ENCODE measurements at places on chromosomes 6 and 20.

DNA sequence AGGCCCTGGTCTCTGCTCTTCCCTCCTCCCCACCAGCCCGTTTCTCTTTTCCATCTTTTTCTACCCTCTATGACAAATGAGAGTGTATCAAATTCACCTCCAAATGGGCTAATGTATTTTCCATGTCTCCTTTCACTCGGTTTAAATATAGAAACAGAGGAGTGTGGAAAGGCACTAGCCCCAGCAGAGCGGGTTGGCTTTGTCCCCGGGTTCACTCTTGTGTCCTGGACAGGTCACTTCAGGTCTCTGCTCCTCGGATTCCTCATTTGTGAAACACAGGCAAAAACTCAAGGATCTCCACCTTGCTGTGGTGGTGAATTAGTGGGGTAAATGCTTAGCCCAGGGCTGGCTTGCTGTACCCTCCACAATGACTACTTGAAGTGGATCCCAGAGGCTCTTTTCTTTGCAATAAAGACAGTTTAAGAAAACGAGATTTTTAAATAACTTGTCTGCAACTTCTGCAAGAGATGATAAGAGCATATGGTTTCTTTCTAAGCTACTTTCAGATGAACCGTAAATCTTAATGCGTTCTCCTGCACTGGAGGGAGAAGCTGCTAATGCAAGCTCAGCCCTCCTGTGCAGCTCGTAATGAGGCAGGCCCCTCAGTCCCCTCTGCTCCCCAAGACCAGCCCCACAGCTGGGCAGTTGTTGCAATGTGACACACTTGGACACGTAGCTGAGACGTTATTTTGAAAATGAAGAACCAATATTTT, 292.9 kb downstream of the THBS2 start:
- DNase-seq, result no peak

GRCh38 chr6:52098721-52099120, 11.3 kb upstream of the PKHD1 start:
- DNase-seq, result no peak

- DNase-seq, result no peak
These were observed 27.3 kb upstream of the SLC22A23 start for GRCh38 chr6:3484192-3484591.

DNA sequence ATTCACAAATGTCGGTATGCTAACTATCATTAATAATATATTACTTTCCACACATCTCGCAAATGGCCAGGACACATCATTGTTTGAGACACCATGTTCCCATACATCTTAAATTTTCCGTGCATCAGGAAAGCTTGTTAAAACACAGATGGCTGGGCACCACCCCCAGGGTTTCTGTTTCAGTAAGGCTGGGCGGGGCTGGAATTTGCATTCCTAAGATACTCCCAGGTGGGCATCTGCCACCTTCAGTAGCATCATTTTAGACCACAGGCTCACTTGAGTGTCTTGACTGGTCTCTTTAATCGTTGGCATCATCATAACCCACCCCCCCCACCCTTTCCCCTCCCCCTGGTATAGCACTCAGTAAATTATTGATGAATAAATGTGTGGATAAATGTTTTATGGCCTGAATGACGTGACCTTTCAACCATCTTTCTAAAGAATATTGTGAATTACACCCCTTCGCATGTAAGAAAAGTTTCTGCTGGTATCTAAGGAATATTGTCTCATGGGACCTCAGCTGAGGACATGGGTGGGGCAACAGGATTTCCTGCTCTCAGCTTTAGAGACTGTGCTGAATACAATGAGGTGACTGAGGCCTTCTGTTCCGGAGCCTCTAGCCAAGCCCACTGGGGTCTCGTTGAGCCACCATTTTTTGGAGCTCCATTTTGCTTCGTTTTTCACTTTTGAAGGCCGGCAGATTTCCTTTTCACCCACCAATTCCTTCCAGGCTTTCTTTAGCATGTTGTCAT, 124.1 kb upstream of the NEDD9 start:
- no peak for DNase-seq

GRCh38 chr6:9412951-9413559, 977.7 kb upstream of the SLC35B3 start:
- no peak for DNase-seq

DNA sequence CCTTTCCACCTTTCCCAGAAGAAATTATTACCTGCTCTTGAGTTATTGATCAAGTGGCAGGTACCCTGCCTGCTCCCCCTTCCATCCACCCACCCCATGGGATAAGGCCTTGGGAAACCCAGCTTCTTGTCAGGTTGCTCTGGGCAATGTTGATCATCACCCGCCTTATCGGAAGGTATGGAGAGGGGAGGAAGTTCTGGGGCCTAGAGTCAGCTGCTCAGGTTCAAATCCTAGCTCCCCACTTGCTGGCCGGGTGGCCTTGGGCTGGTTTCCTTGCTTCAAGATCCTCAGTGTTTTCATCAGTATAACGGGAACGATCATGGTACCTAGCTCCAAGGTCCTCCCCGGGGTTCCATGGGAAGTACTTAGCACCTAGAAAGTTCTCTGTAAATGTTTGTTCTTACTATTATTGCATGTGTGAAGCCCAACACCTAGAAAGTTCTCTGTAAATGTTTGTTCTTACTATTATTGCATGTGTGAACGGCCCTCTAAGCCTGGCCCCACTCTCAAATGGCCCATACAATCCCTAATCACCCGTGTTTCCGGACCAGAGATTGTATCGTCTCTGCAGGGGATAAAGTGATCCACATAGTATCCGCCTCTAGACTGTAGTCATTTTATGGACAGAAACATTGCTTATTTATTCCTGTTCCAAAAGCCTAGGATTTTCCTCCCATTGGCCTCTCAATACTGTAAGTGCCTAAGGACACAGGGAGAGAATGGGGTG, 1.1 kb upstream of the PREX1 start:
- DNase-seq, result no peak

- DNase-seq, result no peak
These were observed 1.6 kb downstream of the UTRN start for GRCh38 chr6:144286503-144287393.

DNA sequence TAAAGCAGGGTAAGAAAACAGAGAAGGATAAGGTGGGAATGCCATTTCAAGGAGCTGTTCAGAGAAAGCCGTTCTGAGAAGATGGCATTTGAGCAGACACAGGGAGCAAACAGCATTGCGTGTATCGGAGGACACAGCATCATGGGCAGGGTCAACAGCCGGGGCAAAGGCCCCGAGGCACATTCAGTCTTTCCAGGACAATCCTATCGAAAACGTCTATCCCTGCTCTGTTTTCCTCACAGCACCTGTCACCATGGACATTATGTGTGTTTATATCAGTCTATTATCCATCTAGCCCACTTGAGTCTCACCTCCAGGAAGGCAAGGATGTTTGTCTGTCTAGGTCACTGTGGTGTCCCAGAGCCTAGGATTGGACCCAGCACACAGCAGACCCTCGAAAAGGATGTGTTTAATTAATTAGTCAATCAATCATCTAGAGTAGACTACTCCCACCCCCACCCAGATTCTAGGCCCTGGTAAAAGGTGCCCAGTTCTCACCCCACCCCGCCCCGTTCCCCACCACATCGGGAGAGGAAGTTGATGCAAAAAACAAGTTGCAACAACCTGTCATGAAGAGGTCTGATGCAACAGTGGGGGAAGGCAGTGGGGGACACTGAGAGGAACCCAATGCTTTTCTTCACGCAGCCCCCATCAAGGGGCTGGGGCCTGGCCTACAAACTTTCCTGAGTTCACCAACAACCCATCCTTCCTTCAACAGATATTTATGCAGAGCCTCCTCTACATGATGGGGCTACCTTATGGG, 66.6 kb downstream of the PREX1 start:
- no peak for DNase-seq

Data from esophagus squamous epithelium (tissue), 5 donors.